ENCODE measurements at places on chromosomes 7 and 10.

DNA sequence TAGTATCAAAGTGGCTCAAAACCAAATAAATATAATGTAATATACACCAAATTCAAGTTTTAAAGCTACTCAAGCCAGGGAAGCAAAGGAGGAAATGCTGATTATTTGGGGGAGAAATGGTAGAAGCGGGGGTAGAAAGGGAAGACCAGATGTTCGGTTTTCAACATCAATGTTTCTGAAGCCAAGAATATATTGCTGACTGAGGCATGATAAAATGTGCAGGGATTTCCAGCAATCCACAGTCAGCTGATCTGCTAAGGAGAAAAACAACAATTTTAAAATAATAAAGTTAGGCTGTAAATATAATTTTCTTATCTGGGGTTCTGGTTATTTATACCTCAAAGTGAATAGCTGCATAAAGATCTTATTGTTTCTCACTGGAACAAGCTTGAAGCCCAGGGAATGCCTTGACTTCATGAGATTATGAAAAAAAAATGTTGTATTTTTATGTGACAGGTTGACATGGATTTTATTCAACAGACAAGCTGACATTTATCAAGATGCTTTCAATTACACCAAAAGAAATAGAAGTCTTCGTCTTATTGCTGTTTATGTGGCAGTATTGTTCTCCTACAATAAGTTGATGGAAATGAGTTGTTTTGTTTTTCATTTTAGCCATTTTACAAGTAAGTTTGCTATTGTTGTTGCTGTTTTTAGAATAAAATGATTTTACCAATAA lies 28.6 kb upstream of the BMPER start:
- no peak for DNase-seq

DNA sequence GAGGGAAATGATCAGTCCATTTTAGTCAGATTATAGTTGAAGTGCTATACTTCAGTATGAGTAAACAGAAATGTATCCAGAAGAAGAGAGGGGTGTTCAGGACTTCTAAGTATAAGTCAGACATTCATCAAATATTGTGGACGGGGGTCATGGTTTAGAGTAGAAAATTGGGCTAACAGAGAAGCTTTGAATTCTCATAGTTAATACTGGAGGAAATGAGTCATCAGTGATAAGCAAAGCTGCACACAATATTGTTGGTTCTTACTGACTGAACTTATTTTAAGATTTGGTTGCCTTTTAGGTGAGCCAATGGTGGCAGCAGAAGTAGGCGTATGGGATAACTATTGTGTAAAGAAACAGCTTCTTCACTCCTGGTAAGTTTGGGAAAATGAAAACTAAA lies 1.7 kb upstream of the SUMF2 start:
- DNase-seq: no peak

DNA sequence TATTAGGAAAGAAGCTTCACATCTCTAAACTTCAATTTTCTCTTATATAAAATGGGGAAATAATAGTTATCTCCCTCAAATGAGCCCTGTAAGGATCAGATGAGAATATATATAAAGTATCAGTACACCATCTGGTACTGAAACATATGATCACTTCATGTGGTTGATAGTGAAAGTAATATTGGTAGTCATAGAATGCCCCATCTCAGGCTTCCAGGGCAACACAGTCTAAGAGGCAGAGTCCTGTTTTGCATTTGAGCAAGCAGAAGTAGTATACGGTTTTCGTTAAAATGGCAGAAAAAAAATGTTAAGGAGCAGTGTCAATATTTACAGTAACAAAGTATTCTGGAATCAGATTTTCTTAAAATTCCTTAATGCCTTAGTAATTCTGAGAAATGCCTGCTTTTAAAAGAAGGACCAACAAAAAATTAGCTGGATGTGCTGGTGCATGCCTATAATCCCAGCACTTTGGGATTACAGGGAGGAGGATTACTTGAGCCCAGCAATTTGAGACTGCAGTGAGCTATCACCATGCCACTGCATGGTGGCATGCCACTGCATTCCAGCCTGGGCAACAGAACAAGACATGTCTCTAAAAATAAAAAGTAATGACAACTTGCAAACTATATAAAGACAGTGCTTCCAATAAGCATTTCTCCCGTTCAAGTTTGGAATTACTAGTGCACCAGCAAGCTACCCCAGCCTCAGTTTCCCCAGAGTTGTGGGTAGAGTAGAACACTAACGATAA lies 19.8 kb downstream of the KBTBD2 start:
- no peak for DNase-seq

DNA sequence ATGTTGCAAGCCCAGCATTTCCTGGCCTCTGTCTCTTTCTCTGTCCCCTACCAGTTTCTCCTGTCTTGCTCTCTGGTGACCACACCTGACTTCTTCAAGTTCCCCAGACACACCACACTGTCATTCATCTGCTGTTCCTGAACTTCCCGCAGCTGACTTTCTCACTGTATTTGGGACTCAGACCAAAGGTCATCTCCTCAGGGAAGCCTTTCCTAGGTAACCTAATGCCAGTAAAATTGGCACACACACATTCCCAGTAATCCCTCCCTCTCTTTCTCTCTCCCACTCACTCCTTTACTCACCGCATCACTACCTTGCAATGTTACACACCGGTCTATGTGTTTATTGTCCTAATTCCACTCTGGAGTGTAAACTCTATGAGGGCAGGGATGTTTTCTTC lies 81.7 kb downstream of the ELMO1 start:
- DNase-seq: no peak

DNA sequence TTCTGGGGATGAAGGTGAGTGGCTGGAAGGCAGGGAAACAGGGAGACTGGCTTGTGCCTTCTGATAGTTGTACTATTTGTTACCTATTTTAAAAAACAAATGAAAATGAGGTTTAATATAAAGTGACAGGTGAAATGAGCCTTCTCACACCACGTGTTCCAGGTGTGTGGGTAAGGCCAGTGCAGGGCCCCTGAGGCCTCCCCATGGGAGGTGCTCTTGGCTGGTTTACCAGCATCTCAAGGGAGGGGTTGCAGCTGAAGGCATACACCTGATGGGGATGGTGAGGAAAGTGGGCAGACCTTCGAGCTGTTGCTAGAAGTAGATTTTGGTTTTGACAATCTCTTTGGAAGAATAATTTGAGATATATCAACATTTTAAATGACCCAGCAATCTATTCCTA lies 103.6 kb downstream of the ARHGAP22 start:
- DNase-seq: no peak

- no peak for DNase-seq
Observed at GRCh38 chr7:42161110-42161509, 75.9 kb downstream of the GLI3 start.

- DNase-seq: no peak
Observed at GRCh38 chr7:92634924-92635519, 44.8 kb upstream of the FAM133B start.

- DNase-seq: no peak
Observed at GRCh38 chr10:124250506-124250905, 157.1 kb upstream of the CHST15 start.

- DNase-seq: no peak
Observed at GRCh38 chr10:125886914-125887512, 5.9 kb upstream of the DHX32 start.

DNA sequence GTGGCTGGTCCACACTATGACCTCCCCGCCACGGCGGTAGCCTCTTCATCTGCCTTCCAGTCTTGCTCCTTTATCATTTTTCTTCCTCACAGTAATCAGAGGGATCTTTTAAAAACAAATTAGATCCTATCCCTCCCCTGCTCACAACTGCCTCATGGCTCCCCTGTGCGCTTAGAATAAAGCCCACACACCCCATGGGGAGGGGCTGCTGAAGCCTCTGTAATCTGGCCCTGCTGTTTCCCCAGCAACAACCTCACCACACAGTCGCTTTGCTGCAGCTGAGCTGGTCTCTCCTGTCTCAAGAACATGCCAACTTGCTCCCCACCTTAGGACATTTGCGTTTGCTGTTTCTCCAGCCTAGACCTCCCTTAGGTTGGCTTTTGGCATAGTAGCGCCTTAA lies 41.0 kb downstream of the SP8 start:
- DNase-seq: no peak

- DNase-seq: no peak
Observed at GRCh38 chr10:84076047-84076388, 63.3 kb upstream of the GHITM start.

- no peak for DNase-seq
Observed at GRCh38 chr10:31011017-31011664, 20.5 kb downstream of the ZNF438 start.

DNA sequence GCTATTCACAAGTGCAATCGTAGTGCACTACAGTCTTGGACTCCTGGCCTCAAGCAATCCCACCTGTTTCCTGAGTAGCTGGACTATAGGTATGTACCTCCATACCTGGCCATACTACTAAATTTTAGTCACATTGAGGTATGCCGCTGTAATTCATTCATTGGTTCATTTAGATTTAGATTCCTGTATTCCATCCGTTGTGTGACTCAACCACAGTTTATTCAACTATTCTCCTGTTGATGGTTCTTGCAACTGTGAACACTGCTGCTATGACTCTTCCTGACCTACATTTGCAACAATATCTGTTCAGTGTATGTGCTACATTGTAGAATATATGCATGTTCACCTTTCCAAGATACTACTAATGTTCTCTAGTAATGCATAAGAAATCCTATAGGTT lies 8.0 kb upstream of the ZCCHC24 start:
- no peak for DNase-seq

- DNase-seq: no peak
Observed at GRCh38 chr10:130929422-130930325, 381.8 kb downstream of the TCERG1L start.

GRCh38 chr10:1043532-1043995 lies 5.4 kb downstream of the IDI1 start:
- DNase-seq: no peak

GRCh38 chr10:52319926-52320325 lies 5.8 kb downstream of the DKK1 start:
- DNase-seq: no peak

- DNase-seq: no peak
Observed at GRCh38 chr7:51764976-51765375, 448.4 kb upstream of the COBL start.

GRCh38 chr7:45060295-45060694 lies 28.5 kb downstream of the NACAD start:
- no peak for DNase-seq

GRCh38 chr7:68730964-68731363 lies 867.3 kb upstream of the AUTS2 start:
- DNase-seq: no peak

DNA sequence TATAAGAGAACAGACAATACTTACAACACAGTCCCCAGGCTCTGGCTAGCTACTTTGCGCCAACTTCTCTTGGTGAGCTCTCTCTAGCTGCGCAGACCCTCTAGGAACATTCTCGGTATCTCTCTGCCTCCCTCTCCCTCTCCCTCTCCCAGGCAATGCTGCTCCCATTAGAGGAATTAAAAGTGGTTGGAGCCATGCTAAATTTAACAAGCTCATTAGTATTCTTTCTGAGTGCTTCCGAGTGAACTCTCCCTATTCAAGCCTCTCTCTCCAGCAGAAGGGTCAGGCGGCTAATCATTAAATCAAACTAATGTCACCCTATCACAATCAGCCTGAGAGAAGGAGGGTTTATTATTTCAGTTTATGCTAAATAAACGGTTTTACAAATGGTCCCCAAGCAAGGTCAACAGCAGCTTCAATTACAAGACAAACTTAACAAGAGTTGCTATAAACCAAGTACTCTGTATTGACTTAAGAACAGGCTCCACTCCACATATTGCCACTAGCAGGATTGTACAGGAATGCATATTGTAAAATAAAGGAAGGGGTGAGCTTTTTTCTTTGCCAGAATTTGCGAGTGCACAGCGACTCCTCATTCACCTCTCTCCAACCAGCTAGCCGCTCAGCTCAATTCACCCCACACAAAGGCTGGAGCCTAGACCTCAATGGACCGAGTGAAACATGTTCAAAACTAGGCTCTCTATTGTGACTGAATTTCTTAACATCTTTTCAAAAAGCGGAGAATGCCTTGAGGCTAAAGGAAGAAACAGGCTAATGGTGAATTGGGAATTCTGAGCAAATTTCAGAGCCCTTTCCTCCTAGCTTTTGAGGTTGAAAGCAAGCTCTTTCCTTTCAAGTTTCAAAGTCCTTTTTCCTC lies 84.4 kb downstream of the GLI3 start:
- DNase-seq: no peak

DNA sequence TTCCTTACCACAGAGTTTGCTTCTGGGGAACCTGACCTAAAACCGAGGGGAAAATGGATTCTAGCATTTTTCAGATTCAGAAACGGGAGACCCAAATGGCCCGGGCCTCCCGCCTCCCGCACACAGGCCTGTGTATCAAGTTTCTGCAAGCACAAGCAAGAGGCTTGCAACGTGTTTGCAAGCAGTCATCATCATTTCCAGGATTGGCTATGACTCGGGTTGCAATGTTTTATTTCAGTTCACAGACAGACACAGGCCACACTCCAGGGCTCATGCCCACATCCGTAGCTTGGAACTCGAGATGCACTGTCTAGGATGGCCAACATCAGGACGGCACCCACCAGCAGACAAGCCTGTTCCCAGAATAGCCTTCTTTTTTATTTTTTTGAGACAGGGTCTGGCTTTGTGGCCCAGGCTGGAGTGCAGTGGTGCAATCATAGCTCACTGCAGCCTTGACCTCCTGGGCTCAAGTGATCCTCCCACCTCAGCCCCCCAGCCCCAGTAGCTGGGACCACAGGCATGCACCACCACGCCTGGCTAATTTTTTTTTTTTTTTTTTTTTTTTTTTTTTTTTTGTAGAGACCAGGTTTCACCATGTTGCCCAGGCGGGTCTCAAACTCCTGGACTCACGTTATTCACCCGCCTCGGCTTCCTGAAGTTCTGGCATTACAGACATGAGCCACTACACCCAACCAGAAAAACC lies 68.1 kb upstream of the FOXK1 start:
- DNase-seq: no peak

GRCh38 chr7:81655271-81655670 lies 114.6 kb downstream of the HGF start:
- no peak for DNase-seq

GRCh38 chr10:114534571-114534981 lies 123.5 kb downstream of the ABLIM1 start:
- no peak for DNase-seq

- no peak for DNase-seq
Observed at GRCh38 chr7:68461430-68461829, 1136.8 kb upstream of the AUTS2 start.

GRCh38 chr7:25239888-25240287 lies 11.6 kb upstream of the NPVF start:
- no peak for DNase-seq

- peak; percentile 44 for DNase-seq
Observed at GRCh38 chr7:37833107-37833817, 15.1 kb upstream of the NME8 start.

- no peak for DNase-seq
Observed at GRCh38 chr10:16952610-16953009, 135.4 kb upstream of the RSU1 start.

GRCh38 chr7:2022021-2022409 lies 210.7 kb downstream of the MAD1L1 start:
- no peak for DNase-seq

DNA sequence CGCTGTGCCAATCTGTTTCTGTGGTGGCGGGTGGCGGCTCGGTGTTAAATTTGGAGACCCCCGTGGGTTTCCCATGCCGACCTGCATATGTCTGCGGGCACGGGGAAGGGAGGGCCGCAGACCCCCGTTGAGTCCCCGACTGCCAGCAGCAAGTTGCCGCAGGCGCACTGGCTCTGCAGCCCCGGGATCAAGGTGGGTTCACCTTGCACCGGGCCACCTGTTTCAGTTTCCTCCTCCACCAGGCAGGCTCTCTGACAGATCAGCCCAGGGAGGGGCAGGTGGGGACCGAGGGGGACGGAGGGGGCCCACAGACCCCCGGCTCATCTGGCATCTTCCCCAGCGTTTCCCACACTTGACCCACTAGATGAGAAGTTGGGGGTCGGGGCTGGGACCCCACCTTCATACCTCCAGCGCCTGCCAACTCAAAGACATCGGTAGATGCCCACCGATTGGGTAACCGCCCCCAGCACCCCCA lies 95.9 kb downstream of the CUX1 start:
- DNase-seq: no peak

Measured in mesothelial cell of epicardium (in vitro differentiated cells).